Inflammatory macrophage (primary cell): ENCODE measurements at places on chromosomes 4 and X.

DNA sequence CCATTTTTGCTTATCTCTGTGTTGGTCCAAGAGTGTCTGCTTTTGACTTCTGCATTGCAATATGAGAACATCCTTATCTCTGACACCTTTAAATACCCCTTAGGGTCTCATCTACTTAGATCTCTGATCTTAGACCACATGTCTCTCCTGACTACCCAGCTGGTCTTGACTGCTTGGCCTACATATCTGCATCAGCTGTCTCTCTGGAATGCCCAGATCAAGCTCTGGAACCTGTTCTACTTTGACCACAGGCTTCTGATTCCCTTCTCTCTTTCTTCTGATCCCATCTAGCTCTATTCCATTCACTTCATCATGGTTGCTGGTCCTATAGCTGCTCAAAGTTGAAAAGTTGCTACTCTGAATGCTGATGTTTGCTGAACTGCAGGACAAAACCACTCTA, 301.2 kb downstream of the MAPK10 start:
- DNase-seq: no peak

- DNase-seq: no peak
Observed at GRCh38 chrX:63764946-63765345, 20.1 kb downstream of the ARHGEF9 start.

DNA sequence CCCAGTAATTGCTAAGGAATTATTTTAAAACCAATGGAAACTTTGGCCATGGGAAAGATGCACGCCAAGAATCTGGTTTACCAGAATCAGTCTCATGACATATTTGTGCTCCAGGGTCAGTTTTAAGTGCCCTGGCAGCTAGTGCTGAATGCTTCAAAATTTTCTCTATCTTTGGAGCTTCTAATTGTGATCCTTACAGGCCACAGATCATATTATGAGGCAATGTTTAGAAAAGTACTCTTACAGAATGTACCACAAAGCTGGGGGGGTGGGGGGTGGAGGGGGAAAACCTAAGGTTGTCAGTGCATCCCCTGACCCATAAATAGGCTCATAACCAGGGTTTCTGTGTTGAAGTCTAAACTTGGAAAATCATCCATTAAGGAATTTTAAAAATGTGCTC, 514.5 kb downstream of the INPP4B start:
- DNase-seq: no peak

GRCh38 chr4:169658975-169659715, 38.8 kb downstream of the CLCN3 start:
- DNase-seq: no peak

DNA sequence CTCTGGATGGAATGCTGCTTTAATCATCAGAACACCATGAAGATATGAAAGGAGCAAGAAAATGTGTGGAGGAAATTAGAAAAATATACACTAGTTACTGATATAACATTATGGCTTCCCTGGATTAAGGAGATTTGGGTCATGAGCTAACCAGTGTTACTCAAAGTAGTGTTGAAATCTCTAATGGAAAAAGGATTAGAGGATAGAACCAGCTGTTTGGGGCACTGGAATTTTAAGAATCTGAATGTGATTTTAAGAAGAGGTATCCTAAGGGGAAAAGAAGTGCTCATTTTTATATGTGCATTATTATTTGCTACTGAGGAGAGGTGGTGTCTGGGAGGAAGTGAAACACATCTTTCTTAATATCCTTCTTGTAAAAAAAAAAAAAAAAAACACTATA, 164.1 kb upstream of the PPARGC1A start:
- DNase-seq: no peak

GRCh38 chr4:3079694-3080123, 5.2 kb downstream of the HTT start:
- peak; percentile 72 for DNase-seq

DNA sequence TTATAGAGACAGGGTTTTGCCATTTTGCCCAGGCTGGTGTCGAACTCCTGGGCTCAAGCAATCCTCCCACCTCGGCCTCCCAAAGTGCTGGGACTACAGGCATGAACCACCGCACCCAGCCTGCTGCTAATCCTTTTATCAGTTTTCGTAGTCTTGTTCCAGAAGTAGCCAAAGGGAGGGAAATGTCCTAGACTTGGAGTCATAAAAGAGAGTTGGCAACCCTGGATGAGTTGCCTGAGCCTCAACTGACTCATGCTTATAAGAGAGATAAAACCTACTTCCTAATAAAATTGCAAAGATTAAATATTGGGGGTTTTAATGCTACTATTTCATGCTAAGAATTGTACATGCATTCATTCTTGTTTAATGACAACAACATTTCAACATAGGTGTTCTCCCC, 44.3 kb downstream of the CD40LG start:
- no peak for DNase-seq

DNA sequence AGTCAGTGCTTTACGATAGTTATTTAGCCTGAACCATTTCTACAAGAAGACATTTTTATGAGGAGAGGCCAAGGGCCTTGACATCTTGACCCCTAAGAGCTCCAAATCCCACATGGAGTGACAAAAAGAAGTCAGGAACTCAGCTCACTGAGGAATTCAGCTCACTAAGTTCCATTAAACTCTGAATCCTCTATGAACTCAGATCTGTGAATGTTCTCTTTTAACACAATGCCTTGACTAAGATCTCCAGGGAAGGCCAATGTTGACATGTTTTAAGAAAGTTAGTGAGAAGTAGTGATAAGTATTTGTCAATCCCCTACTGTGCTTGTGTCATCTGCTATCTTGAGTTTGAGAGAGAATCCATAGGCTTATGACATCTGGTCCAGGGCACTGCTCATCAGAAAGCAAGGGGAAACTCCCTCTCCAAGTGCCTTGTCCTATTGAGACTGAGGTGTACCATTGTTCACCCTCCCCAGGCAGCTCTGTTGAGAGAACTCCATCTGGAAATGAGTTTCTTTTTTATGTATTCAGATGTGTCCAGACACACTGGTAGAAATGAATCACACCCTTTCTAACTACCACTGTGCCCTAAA, 68.7 kb upstream of the PCDH19 start:
- no peak for DNase-seq

DNA sequence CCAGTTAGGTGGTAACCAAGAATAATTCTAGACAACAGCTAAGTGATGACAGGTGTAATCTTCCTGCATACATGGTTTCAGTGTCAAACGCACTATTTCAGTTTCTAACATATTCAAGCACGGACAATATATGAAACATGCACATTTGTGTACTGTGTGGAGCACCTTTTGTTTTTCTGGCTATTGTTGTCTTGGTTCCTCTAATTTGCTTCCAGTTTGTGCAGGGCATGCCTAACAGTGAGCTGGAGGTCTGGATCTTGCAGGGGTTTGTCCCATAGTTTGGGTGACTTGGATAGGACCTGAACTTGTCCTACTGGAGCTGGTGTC, 70.5 kb upstream of the TBC1D9 start:
- no peak for DNase-seq

DNA sequence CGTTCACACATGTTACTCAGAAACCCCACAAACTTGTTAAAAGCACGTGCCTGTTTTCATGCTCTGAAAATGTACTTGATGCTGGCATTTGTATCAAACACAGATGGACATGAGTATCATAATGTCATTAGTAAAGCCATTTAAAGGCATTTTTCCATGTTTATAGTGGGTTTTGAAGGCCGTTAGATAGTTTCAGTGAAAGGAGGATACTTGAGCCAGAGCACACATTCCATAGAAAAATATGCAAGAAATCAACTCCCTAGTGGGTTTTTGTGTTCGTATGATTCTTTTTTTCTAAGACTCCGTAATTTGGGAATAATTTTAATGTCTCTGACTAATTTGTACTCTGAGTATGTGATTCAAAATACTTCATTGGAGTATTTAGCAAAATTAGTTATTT, 216.2 kb upstream of the BMP3 start:
- DNase-seq: no peak

DNA sequence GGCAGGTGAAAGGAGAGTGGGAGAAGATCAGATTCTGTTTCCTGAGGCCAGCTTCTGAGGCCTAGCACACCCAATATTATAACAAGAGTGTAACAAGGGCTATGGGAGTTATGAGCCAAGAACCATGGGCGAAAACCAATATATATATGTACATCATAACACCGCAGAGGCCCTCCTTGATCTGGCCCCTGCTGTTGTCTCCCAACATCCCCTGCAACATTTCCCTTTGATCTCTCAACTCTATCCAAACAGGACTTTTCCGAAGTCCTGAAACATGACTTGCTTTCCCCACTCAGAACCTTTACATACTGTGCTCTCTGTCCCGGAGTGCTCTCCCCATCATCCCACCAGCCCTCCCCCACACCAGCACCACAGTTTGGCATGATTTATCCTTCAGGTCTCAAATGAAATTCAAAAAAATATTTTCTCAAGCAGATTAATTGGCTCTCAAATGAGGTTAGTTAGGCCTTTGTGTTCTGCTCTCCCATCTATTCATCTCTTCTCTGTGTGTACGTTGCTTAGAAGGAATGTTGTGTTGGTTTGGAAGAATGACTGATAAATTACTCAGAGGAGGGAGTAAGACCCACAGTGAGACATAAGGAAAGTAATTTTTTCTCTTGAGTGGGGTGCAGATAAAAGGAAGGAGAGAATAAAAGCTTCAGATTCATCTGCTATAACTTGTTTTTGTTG, 58.1 kb upstream of the SMIM10 start:
- no peak for DNase-seq

DNA sequence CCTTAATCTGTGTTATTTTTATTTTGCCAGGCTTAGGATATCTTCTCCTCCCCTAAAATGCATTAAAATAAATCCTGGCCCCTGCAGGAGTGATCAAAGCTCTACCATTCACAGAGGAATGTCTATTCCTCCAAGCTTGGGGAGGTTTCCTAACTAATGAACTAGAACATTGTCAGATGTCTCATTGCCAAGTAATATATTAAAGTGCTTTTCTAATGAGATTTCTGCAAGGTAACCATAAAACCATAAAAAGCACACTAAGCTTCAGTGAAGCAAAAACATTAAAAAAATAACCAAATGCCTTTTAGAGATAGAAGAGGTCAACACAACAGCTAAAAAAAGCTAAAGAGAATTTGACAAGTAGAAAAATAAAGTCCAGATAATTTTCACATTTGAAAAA, 34.8 kb downstream of the IGFBP7 start:
- no peak for DNase-seq

DNA sequence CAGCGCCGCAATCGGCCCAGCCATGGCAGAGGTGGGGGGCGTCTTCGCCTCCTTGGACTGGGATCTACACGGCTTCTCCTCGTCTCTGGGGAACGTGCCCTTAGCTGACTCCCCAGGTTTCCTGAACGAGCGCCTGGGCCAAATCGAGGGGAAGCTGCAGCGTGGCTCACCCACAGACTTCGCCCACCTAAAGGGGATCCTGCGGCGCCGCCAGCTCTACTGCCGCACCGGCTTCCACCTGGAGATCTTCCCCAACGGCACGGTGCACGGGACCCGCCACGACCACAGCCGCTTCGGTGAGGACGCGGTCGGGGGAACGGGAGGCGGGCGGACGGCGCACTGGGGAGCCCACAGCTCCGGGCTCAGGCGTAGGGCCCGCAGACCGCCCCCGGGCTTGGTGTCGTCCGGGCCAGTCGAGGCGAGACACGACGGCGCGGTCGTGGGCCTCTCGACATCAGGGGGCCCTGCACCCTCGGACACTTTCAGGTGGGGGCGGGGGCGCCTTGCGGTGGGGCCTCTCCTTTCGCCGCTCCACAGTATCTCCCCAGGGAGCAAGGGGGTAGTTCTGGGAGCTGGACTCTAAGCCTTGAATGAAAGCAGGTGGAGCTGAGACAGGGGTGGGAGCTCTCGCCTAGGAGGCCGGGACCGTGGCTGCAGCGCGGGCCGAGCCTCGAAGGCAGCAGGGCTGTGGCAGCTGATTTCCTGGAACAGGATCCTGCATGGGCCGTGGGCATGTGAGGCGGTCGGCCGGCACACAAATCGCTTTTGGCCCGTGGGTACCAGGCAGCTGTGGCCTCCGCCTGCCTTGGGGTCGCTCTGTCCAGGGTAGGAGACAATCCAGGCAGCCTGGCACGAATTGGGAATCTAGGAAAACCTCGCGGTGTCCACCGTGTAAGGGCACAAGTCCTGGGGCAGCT, 722 bp downstream of the FGF16 start:
- no peak for DNase-seq

DNA sequence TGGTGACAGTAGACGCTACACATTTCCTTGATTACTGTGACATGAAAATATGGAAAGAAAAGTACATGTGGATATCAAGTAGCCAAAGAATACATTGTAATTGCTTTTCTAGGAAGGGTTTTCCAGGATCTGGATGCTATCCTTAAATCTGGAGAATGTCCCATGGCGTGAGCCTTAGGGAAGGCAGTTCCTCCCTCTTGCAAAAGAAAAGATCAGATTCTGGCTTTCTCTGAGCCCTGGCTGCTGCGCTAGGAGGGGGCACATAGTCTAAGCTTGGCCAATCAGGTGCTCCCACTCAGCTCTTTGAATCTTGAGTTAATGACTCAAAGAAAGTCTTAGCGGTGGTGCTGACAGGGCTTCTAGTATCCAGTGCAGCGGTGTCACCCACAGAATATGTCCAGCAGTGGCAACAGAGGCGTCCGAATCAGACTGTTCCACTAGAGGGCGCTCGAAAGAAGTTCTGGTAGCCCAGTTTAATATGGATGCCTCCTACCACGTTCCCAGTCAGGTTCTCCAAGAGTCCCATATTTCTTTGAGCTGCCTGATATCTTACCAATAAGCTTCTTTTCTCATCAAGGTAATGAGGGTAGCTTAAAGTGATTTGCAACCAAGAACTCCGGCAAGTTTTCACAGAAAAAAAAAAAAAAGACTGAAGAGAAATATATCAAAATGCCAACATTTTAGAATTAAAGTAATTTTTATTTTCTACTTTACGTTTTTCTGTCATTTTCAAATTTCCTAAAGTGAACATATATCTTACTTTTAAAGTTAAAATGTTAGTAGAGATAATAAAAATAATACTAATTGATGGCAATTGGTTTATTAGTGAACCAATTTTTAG, 213.4 kb upstream of the S100G start:
- DNase-seq: peak; percentile 72

- DNase-seq: peak; percentile 67
Observed at GRCh38 chrX:136909119-136909705, 28.7 kb upstream of the RBMX start.

- DNase-seq: no peak
Observed at GRCh38 chr4:115515772-115516171, 402.4 kb upstream of the NDST4 start.

- no peak for DNase-seq
Observed at GRCh38 chr4:179698321-179698720, 2256.1 kb upstream of the AGA start.

DNA sequence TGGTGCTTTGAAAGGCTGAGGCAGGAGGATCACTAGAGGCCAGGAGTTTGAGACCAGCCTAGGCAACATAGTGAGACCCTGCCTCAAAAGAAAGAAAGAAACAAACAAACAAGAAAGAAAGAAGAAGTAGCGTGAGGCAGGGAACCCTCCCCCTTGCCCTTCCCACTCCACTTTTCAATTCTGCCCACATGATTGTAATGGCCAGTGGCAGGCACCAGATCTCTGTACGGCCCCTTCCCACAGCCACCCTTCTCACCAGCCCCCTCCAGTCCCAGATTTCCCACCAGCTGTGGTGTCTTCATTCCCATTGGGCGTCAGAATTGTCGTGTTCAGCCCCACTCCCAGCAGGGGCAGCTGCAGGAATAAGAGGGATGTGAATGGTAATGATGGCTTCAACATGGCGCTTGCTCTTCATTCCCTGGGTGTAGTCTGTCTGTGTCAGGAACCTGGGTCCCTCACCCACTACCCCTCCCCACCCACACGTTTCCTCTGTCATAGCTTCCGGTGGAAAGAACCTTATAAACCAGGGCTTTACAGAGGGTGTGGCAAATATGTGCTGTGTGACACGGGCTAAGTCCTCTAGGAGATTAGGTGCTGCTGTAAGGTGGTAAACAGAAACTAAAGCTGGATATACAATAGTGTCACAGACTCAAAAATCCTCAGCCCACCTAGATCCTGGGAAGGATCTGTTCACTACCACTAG, at the start of gene IL2RG:
Gene IL2RG, minus strand, starts transcription at position 437 of the 703 bp plus-strand sequence. Its CDS starts 38 bp downstream, at position 399.
- DNase-seq: peak; percentile 56

- no peak for DNase-seq
Observed at GRCh38 chr4:17060230-17060629, 161.8 kb upstream of the LDB2 start.
